ENCODE measurements at places on chromosomes 2 and 18.

GRCh38 chr2:97699765-97700444 is 13.5 kb upstream of the ZAP70 start:
- no peak for DNase-seq

DNA sequence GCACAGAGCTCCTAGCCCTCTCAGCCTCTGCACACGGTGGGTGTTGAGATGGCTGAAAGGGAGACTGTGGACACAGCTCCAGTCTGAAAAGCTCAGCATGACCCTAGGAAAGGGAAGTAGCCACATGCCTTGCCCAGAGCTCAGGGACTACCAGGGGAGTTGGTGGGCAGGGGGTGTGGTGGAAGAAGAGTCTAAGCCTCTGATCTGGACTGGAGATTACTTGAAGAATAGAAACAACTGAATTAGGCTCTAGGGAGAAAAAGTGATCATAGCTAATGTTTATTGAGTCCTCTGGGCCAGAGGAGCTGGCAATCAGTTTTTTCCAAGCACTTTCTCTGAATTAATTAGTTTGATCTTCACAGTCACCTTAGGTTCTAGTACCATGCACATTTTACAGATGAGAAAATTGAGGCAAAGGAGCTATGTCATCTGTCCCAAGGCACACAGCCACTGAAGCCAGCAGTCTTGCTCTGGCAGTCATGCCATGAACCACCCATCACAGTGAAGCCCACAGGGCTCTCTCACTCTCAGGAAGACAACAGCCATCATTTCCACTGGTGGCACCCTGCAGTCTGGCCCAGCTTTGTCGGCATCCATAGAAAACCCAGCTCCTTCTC is 10.3 kb downstream of the SDC1 start:
- DNase-seq, result no peak

DNA sequence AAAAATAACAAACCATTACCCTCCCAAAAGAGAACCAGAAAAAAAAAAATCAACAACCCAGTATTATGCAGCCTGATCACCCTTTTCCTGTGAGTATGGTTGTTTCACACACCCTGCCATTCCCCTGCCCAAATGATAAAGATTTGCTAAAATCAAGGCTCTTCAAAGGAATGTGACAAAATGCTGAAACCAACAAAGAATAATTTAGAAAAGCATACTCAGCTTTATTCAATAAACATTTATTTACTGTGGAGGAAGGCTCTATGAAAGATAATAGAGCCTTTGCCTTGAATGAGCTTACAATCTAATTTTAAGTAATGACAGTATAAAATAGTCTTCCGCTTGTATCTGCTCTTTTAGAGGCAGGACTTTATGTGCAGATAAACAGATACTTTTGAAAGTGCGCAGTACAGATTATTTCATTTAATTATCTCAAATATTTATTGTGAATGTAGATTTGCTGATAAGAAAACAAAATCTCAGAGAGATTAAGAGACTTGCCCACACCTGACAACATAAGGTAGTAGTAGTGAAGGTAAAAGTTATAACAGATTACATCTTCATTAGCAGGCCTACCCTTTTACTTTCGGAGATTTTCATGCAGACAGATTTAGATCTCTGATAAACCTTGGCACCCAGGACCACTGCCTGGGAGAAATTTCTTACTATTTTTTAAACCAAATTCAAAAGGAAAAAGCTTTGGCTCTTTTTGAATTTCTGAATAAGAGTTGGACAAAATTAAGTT is 211.9 kb downstream of the SRBD1 start:
- no peak for DNase-seq

GRCh38 chr2:62147610-62148301 is 48.2 kb upstream of the B3GNT2 start:
- DNase-seq, result no peak

All from stimulated activated CD4-positive, alpha-beta T cell treated with anti-CD3 and anti-CD28 coated beads, Interleukin-1b, Interleukin-23, amount 100 ng/mL, for 24 hours (primary cell).